Nucleus accumbens (tissue), 56 donors: ENCODE measurements at places on chromosomes 3 and 15.

DNA sequence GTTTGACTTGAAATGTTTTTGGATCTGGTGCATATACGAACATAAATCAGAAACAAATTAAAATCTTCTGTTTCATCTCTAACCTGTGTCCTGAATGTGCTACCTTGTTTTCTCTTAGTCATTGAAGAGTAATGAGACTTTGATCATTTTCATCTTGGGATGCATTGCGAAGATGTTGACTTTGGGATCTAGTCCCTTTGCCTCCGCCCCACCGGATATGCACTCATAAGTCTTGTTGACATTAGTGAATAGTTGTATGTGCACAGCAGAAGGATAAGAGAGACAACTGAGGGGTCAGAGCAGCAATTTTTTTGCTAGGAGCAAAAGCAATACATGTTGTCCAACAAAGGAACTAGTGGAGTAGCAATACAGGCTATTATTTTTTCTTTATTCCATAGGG, 35.9 kb upstream of the SPRED1 start:
- DNase-seq: no peak

GRCh38 chr15:91128016-91128415, 28.0 kb downstream of the SV2B start:
- DNase-seq: no peak

- DNase-seq: no peak
These were observed 106.1 kb downstream of the ROBO2 start for GRCh38 chr3:77146004-77146403.

DNA sequence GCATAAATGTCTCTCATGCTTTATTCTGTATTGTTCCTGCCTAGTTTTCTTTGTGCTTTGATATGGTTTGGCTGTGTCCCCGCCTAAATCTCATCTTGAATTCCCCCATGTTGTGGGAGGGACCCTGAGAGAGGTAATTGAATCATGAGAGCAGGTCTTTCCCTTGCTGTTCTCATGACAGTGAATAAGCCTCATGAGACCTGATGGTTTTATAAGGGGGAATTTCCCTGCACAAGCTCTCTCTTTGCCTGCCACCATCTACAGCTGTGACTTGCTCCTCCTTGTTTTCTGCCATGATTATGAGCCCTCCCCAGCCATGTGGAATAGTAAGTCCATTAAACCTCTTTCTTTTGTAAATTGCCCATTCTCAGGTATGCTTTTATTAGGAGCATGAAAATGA, 1596.6 kb downstream of the SI start:
- DNase-seq: no peak
